Stimulated activated CD4-positive, alpha-beta T cell treated with anti-CD3 and anti-CD28 coated beads, Interleukin-12 subunit alpha, Interleukin-12 subunit beta, amount 100 ng/mL, for 48 hours (primary cell): ENCODE measurements at places on chromosomes 6 and 20.

DNA sequence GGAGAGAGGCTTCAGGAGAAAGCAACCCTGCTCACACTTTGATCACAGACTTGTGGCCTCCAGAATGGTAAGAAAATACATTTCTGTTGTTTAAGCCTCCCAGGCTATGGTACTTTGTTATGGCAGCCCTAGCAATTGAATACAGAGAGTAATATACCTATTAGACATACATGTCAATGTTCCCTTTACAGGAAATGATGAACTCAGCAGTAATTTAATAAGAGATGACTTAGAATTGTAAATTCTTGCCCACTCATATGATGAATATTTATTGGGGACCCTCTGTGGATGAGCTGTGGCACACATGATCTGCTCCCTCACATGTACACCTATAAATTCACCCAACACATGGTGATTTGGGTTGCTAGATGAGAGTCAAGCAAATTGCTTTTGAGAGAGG is 20.4 kb upstream of the FOXA2 start:
- DNase-seq = no peak

DNA sequence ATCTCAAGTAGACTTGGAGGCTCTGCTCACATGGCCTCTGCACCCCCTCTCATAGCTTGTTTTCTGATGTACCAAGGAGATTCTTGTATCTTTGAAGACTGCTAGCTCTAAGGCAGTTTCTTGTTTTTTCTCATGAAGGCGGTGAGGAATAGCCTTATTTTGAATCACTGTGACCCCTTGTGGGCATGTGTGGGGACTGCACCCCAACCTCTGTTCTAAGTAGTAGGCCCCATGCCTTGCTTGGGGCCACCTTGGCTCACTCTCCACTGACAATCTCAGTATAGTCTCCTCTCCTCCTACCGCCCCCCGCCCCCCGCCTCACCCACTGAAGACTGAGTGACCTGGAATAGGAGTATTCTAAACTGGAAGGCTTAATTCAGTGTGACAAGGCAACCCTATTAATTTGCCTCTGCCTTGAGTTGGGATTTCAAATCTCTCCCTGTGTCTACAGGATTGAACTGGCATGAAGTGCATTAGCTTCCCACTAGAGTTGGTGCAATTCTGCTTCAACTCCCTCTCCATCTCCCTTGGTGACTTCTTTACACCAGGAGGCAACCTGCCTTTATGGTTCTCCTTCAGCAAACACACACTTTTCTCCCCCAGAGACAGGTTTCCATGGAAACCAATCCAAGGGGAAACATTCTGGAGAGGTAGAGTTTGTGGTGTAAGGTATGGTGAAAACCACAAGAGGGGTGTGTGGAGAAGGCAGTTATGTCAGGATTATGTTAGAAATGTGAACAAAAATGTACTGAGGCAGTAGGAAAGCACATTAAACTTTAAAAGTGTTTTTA is 75.4 kb upstream of the ECI2 start:
- peak; percentile 47 for DNase-seq

GRCh38 chr20:37956107-37956585 is 53.2 kb downstream of the VSTM2L start:
- no peak for DNase-seq

- no peak for DNase-seq
Observed at GRCh38 chr6:132812756-132813172, 1.6 kb upstream of the RPS12 start.

- DNase-seq = no peak
Observed at GRCh38 chr6:112701201-112701600, 354.1 kb downstream of the RFPL4B start.

- no peak for DNase-seq
Observed at GRCh38 chr20:46057856-46058598, 29.0 kb downstream of the SLC12A5 start.

DNA sequence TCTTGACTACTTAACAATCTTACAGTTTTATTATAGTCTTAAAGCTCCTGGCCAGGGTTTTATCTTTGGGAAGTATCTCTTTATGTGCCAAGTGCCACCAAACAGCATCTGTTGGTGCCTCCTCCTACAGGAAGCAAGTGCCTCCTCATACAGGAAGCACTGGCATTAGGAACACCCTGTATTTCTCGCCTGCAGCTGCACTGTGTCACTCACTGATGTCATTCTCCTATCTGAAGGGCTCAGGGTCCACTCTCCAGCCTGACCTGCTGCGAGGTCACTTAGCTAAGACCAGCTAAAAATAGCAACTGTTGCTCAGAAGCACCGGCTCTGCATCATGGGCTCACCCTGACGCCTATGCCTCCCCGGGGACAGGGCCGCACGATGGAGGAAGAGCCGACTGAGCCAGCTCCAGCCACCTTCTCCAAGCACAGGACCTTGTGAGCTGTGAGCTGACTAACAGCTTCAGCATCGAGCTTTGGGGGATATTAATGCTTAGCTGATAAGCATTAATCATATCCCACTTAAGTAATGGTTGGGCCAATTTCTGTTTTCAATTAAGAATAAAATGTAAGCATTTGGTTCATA is 66.3 kb upstream of the CD93 start:
- DNase-seq = no peak

DNA sequence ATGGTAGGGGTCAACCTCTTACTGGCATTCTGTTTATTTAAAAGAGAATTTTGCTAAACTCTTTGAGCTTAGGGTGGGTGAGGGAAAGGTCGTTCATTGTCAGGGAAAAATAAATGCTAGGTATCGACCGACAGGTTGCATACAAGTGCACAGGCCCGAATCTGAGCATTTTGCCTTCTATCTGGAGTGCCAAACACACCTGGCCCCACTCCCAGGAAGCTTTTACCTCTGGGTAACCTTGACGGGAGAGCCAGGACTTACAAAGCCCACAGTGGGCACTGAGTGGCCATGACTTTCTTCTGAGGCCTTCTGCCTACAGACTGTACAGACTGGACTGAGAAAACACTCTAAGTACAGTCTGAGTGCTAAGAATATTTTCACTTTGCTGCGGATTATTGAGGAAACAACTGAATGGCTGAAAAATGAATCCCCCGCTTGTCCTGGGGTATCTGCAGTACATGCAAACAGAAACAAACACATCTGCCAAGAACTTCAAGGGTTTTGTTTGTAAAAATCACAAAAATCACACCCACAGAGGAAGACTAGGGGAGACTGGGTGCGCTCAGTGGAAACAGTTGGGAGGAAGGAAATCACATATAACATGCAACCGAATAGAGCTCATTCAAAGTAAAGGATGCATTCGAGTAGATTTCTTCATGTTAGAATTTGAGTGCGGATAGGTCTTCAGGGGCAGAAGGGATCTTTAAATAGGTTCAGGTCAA is 152.8 kb downstream of the NFATC2 start:
- DNase-seq = no peak

DNA sequence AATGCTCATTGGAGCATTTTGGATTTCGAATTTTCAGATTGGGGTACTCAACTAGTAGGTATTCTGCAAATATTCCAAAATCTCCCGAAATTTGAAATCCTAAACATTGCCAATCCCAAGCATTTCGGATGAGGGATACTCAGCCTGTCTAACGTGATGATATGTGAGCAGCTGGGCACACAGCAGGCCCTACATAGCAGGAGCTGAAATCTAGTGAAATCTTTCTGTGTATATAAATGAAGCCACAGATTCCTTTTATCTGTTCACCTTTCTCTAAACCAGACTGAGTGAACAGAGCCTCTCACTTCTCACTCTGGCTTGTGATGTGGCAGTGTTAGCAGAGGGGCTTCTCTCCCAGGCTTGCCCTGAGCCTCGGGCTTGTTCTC is 17.8 kb downstream of the STX16 start:
- DNase-seq = no peak

DNA sequence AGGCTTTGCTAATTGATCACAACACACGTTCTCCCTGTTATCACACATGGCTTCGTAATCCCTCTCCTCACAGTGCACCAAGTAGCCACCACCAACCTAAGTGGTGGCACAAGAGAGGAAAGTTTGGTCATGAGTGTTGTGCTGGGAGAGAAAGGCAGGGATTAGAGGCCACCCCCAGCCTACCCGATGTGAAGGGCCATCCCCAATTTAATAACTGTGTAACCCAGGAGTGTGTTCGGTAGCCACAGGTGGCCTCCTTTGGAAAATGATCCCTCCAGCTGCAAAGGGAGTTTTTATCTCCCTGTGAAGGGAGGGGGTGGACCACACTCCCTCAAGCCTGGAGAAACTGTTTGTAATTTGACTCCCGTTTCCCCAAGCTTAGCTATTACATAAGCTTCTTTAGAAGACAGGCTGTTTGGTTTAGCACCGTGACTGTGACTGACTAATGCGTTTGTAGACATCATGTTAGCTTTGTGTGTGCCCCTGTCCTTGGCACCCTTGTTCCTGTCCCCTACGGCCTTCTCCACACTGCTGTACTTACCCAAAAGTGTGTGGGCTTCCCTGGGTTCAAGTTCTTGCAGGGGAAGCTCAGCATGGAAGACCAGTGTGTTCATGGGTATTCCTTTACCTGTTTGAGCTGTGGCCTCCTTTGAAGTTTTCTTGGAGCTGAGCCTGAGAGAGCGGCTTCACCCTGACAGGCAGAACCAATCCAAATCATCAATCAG is 20.6 kb downstream of the PPP1R16B start:
- no peak for DNase-seq
